ENCODE measurements at places on chromosomes 2 and 18. TPM values are rescaled to one million over a fixed set of nuclear protein-coding genes. Genes with fewer than 3 reads are reported as not detected.

DNA sequence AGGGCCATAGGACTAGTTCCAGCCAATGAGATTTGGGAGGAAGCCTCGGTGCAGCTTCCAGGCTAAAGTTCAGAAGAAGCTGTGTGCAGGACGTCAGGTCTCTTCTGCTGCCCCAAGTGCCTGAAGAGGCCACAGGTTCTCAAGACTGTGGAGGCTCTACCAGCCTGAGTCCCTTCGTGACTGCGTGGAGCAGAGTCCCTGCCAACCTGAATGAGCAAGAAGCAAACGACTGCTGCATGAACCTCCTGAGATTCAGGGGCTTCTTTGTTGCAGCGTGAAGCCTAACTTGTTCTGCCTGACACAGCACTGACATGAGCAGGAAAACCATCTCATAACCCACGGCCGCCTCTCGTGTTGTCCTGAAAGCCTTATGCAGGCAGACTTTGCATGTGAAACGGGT, 39.7 kb downstream of the TWIST2 start:
- no peak overlapping the region for H3K4me3 ChIP-seq
- no peak overlapping the region for H3K27ac ChIP-seq
- DNase-seq: no peak
- H3K4me1 ChIP-seq: no peaks in the 10 kb centered on the region
- H3K36me3 ChIP-seq: no peaks in the 10 kb centered on the region

DNA sequence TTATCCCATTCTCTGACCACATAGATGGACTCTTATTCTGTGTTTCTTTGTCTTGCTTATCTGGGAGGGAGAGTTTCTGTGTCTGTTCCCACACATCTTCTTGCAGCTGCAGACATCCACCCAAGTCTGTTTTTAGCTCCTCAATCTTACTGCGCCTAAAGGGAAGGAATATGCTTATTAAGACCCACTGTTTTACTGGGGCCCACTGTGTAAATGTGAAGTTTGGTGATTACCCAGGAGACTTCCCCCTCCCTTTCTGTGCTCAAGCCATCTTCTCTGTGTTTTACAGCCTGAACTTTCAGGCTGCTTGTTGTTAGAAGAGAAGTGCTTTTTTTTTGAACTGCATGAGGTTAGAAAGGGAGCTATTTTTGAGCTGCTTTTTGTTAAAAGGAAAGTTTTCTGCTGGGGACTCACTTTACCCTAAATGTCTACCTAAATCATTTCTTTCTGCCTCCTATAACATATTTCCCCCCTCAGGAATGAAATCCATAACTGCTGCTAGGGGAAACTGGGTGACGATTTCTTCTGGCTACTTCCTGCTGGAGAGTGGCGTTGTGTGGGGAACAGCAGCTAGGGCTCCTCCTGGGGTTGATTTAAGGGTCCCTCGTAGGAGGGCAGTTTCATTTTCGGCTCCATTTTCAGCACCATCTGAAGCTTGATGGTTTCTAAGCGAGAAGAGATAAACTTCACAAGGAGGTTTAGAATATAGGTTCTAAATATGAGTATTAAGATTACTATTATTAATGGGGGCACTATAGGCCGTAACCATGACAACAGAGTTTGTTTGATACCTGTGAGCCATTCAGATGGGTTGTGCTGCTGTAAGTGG, 39.5 kb upstream of the GMCL1 start:
- no peak for DNase-seq
- H3K27ac ChIP-seq: peak overlapping the region; percentile 33
- no peaks in the 10 kb centered on the region for H3K27me3 ChIP-seq
- no peak overlapping the region for H3K4me3 ChIP-seq
- peaks cover 12% of the 10 kb centered on the region for H3K4me1 ChIP-seq
- H3K36me3 ChIP-seq: peaks cover 26% of the 10 kb centered on the region

DNA sequence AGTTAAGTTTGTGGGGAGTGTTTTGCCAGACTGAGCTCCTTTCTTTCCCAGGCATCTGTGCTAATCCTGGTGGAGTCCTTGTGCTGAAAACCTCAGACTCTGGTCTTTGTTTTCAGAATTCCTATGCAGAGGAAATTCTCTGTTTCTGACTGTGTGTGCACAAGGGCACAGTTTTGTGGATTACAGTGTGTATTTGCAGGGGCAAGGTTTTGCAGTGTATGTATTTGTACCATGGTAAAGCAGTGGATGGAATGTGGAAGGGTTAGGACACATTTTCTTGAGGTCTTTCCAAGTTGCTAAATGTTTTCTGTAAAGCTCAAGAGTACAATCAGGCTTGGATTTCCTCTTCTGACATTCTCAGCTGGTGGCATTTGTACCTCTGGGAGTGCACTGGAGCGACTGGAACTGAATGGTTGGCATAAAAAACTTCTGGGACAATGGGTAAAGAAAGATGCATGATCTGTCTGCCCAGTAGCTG, 139.5 kb upstream of the RND3 start:
- no peak overlapping the region for H3K4me3 ChIP-seq
- H3K27me3 ChIP-seq: no peaks in the 10 kb centered on the region
- DNase-seq: no peak
- no peaks in the 10 kb centered on the region for H3K36me3 ChIP-seq

DNA sequence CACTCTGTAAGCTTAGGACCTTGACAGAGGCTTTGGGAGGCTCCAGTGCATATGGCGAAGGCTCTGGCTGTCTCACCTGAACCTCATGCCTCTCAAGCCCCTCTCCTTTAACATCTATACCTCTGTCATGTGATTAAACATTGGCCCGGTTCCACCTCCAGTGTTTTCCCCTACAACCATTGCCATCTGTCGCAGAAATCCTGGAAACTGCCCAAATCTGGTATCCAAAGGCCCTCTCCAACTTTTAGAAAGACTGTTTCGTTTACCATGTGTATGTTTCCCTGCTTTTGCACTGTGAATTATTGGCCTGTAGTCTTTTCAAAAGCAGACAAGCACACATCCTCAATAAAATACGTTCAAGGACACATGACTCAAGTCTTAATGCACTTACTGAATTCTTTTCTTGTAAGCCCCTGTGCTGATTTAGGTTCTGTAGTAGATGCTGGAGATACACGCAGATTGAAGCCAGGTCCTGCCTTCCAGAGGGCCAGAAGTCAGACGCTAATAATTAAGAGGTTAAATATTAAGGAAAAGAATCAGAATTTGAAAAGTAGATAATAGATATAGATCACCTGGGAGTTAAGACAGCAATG, 386.4 kb upstream of the SLC14A2 start:
- no peak for DNase-seq
- no peak overlapping the region for H3K4me3 ChIP-seq
- peaks cover 4% of the 10 kb centered on the region for H3K27me3 ChIP-seq
- H3K36me3 ChIP-seq: no peaks in the 10 kb centered on the region
- H3K27ac ChIP-seq: no peak overlapping the region
- no peaks in the 10 kb centered on the region for H3K4me1 ChIP-seq

DNA sequence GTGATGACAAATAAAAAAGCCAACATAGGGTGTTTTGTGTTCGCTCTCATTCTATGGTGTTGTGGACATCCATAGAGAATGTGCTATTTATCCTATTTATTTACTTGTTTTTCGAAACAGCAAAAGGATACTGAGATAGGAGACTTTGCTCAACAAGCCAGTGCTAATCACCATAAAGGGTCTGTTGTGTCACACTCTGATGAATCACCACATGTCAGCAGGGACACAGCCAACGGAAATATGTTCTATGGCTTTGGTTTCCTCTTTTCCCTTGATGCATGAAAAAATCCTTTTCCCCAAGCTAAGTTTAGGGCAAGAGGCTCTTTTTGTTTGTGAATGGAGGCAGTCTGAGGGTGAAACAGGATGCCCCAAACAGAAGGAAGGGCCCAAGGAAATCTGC, 154.3 kb downstream of the RNF152 start:
- H3K27me3 ChIP-seq: no peaks in the 10 kb centered on the region
- H3K36me3 ChIP-seq: no peaks in the 10 kb centered on the region
- no peaks in the 10 kb centered on the region for H3K4me1 ChIP-seq
- no peak overlapping the region for H3K27ac ChIP-seq
- DNase-seq: no peak
- no peak overlapping the region for H3K4me3 ChIP-seq

DNA sequence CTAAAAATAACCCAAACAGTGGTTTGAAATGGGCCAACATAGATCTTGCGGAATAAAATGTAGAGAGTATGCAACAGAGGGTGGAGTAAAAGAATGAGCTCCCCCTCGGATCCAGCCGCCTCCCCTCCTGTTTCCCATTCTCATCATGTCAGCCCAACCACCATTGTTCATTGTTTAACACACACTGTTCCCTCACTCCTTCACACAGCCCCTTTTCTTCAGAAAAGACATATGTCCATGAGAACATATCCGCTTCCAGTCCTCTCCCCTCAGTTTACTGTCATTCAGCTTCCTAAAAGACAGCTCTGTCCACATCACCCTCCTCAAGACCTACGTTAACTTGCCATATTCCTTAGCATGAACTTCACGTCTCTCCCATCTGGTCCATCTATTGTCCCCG, 62.9 kb upstream of the SERTAD2 start:
- H3K27me3 ChIP-seq: peaks cover 4% of the 10 kb centered on the region
- no peak overlapping the region for H3K27ac ChIP-seq

- H3K4me1 ChIP-seq: peaks cover 3% of the 10 kb centered on the region
- peaks cover 10% of the 10 kb centered on the region for H3K27me3 ChIP-seq
- H3K36me3 ChIP-seq: no peaks in the 10 kb centered on the region
- no peak for DNase-seq
- H3K27ac ChIP-seq: no peak overlapping the region
These were observed 86.7 kb downstream of the TMEM18 start for GRCh38 chr2:590214-591175.

DNA sequence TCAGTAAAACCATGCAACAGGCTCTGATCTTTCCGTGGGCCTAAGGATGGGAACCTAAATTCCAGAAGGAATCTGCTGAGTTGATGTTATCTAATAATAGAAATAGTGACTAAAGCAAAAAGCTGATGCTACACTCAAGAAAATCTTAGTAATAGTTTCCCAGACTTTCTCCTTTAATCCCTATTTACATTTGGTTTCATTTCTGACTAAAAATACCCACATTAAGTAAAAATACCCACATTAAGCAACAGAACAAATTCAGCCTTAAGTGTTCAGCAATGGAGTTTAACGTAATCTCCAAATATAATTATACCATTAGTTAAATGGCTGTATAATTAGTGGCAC, 50.3 kb downstream of the CCBE1 start:
- H3K4me1 ChIP-seq: no peaks in the 10 kb centered on the region
- H3K27ac ChIP-seq: no peak overlapping the region
- H3K36me3 ChIP-seq: no peaks in the 10 kb centered on the region
- no peak overlapping the region for H3K4me3 ChIP-seq
- no peak for DNase-seq
- H3K27me3 ChIP-seq: no peaks in the 10 kb centered on the region

- H3K27me3 ChIP-seq: no peaks in the 10 kb centered on the region
- H3K4me1 ChIP-seq: no peaks in the 10 kb centered on the region
- DNase-seq: no peak
- H3K36me3 ChIP-seq: no peaks in the 10 kb centered on the region
- no peak overlapping the region for H3K4me3 ChIP-seq
These were observed 117.8 kb downstream of the PID1 start for GRCh38 chr2:229153267-229153666.

DNA sequence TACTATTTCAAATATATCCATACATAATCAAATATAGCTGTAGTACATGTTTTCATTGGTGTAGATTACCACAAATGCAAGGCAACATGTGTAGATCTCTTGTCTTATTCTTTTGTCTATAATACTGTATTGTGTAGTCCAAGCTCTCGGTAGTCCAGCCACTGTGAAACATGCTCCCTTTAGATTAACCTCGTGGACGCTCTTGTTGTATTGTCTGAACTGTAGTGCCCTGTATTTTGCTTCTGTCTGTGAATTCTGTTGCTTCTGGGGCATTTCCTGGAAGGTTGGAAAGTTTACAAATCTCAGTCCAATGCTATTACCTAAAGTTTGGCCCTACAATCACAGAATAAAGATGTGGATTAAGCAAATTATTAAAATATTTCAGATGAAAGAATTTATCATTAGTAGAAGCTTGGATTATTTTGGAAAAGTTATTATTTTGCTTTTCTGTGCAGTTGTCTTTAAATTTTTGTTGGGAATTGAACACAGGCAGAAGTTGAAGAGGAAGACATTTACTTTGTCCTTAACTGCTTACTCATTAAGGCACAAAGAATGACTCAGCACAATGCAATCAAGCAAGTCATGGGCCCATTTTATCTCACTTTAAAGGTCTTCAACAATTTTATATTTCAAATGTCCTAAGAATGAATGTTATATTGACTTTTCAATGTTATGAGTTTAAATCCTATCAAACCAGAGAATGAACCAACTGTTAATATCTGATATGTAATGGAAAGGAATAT, 103.4 kb upstream of the CAVIN2 start:
- DNase-seq: no peak
- no peaks in the 10 kb centered on the region for H3K4me1 ChIP-seq
- H3K36me3 ChIP-seq: no peaks in the 10 kb centered on the region
- H3K27me3 ChIP-seq: peaks cover 2% of the 10 kb centered on the region
- H3K4me3 ChIP-seq: no peak overlapping the region

GRCh38 chr18:22228976-22229375, 59.6 kb downstream of the GATA6 start:
- no peak overlapping the region for H3K4me3 ChIP-seq
- no peaks in the 10 kb centered on the region for H3K36me3 ChIP-seq
- H3K4me1 ChIP-seq: no peaks in the 10 kb centered on the region
- DNase-seq: no peak
- no peak overlapping the region for H3K27ac ChIP-seq

GRCh38 chr2:38433607-38433975, 56.5 kb upstream of the ATL2 start:
- peaks cover under 1% of the 10 kb centered on the region for H3K4me1 ChIP-seq
- no peak overlapping the region for H3K4me3 ChIP-seq
- DNase-seq: no peak
- H3K36me3 ChIP-seq: no peaks in the 10 kb centered on the region
- no peak overlapping the region for H3K27ac ChIP-seq

DNA sequence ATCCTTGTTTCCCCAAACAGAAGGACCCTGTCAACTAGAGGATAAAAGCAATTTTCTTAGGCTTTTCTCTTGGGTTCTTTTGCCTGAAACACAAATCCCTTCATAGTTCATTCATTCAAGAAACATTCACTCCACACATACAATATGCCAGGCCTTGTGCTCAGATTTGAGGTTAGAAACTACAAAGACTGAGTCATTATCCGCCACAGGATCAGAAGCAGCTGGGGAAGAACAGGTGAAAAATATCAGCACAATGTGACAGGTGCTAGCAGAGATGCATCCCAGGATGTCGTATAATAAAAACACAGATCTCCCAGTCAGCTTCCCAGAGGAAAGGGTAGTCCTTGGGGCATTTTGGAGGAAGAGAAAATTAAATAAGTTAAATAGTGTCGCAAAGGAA, 172.4 kb downstream of the LRATD1 start:
- no peaks in the 10 kb centered on the region for H3K36me3 ChIP-seq
- no peaks in the 10 kb centered on the region for H3K27me3 ChIP-seq
- H3K4me1 ChIP-seq: no peaks in the 10 kb centered on the region
- H3K27ac ChIP-seq: no peak overlapping the region

- no peaks in the 10 kb centered on the region for H3K27me3 ChIP-seq
- peaks cover 74% of the 10 kb centered on the region for H3K36me3 ChIP-seq
- H3K27ac ChIP-seq: no peak overlapping the region
- no peak for DNase-seq
- H3K4me1 ChIP-seq: peaks cover 12% of the 10 kb centered on the region
These were observed 229.2 kb downstream of the HDAC4 start for GRCh38 chr2:239171643-239172042.

ASTL gene
- total RNA-seq: 0.25 TPM

GKN1 gene
- not detected for total RNA-seq

DNER gene
- not detected for total RNA-seq

ANKRD36C gene
- total RNA-seq: 67.5 TPM

SMYD1 gene
- total RNA-seq: not detected

AGXT gene
- not detected for total RNA-seq

All from activated CD4-positive, alpha-beta memory T cell treated with anti-CD3 and anti-CD28 coated beads, Interleukin-2, amount 10 ng/mL, durations not matched to agents 7 days and 5 days (primary cell).